Glomerular endothelial cell (primary cell): ENCODE measurements at places on chromosomes 2 and 18. TPM values are rescaled to one million over a fixed set of nuclear protein-coding genes. Genes with fewer than 3 reads are reported as not detected.

- no peak for DNase-seq
Measured at GRCh38 chr18:74949611-74950010, 259.3 kb downstream of the PTGR3 start.

The TDRD15 gene
- not detected in 2 replicates for total RNA-seq

DNA sequence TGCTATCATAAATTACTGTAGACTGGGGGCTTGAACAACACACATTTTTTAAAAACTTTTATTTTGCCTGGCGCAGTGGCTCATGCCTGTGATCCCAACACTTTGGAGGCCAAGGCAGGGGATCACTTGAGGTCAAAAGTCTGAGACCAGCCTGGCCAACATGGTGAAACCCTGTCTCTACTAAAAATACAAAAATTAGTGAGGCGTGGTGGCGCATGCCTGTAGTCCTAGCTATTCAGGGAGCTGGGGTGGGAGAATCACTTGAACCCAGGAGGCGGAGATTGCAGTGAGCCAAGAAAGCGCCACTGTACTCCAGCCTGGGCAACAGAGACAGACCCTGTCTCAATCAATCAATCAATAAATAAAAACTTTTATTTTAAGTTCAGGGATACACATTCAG is 9.1 kb downstream of the KCNK3 start:
- no peak for DNase-seq

DNA sequence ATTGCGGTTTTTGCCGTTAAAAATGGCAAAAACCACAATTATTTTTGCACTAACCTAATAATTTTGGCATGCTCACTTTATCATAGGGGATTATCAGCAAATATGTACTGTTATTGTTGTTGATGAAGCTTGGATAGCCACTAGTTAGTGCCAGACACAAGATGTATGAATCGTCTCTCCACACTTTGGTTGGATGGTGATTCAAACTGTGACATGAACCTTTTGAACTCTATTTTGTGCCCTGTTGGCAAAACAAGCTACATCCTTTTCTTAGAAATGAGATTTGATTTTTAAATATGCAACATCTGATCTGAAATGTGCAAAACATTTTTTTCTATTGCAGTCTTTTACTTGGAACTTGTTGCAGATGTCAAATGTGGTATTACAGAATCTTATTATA is 48.8 kb upstream of the DTNB start:
- DNase-seq = no peak

The FN1 gene
- total RNA-seq = 4,949 and 8,511 TPM in 2 replicates

GRCh38 chr2:238495422-238495821 is 68.7 kb downstream of the ASB1 start:
- DNase-seq = no peak

GRCh38 chr18:48035556-48035860 is 105.0 kb upstream of the SMAD2 start:
- no peak for DNase-seq

- DNase-seq = no peak
Measured at GRCh38 chr2:98014379-98014778, 18.6 kb upstream of the TMEM131 start.

DNA sequence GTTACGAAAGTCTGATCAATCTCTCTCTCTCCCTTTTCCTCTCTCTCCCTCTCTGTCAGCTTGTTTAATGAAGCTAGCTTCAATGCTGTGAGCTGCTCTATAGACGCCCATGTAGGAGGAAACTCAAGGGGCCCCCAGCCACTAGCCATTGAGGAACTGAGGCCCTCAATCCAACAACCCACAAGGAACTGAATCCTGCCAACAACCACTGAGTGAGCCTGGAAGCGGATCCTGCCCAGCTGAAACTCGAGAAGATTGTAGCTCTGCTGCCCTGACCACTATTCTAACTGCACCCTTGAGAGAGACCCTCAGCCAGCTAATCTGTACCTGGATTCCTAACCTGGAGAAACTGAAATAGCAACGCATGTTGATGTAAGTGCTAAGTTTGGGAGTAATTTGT is 129.2 kb downstream of the BCL11A start:
- DNase-seq = no peak

The C2orf66 gene
- 0.39 and 1.1 TPM in 2 replicates for total RNA-seq

GRCh38 chr2:199757233-199757870 is 93.6 kb downstream of the FTCDNL1 start:
- DNase-seq = no peak

The SIX3 gene
- not detected in 2 replicates for total RNA-seq

The NEU2 gene
- total RNA-seq = not detected in 2 replicates

- DNase-seq = no peak
Measured at GRCh38 chr2:98768384-98769113, 37.6 kb upstream of the MGAT4A start.

GRCh38 chr2:239700686-239701345 is 300.0 kb upstream of the HDAC4 start:
- DNase-seq = no peak

GRCh38 chr18:63253014-63253413 is 66.6 kb downstream of the BCL2 start:
- DNase-seq = no peak

DNA sequence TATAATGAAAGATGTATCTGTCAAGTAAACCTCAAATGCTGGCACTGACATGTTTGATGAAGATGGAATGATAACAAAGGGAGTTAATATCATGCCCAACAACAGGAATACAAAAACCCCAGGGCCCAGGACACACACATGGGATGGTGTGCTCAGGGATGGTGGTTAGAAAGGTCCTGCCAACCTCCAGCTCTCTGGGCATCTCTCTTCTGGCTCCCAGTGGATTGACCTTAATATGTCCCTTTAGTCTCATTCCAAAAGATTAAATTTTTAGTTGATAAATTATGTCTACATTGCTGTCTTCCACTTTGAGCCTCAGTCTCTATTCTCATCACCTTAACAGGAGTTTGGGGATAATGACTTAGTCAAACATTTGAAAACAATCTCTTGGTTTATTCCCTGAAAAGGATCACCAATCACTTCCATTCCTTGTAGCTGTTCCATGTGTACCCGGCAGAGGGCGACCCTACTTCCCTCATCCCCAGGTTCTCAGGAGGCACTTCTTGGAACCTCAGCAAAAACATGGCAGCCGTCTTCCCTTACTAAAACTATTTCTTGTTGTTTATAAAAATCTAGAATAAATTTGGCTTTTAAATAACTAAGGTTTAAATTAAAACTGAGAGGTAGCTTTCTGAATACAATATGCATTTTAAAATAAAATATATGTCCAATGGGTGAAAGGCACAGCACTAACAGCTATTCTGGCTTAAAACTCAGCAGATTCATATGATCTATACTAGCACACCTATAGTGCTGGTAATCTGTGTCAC is 29.6 kb downstream of the MCEE start:
- peak; percentile 23 for DNase-seq

DNA sequence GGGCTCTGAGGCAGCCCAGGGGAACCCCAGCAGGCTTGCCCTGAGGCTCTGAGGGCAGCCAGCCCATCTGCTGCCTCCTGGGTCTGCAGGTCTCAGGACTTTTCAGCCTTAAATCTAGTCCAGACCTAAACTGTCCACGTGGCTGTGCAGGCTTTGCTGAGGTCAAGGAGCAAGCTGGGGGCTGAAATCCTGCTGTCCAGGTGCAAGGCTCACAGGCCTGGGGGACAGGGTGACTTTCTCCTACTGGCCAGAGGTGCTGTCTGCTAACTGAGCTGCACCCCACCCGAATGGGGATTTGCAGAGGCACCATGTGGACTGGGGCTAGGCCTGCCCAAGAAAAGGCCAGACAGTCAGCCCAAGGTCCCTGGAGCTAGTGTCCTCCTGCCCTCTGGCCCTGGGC is 32.1 kb downstream of the SDC1 start:
- no peak for DNase-seq

- DNase-seq = no peak
Measured at GRCh38 chr2:20303966-20304365, 46.7 kb downstream of the PUM2 start.

The RASGRP3 gene
- total RNA-seq = 90.3 and 117 TPM in 2 replicates

DNA sequence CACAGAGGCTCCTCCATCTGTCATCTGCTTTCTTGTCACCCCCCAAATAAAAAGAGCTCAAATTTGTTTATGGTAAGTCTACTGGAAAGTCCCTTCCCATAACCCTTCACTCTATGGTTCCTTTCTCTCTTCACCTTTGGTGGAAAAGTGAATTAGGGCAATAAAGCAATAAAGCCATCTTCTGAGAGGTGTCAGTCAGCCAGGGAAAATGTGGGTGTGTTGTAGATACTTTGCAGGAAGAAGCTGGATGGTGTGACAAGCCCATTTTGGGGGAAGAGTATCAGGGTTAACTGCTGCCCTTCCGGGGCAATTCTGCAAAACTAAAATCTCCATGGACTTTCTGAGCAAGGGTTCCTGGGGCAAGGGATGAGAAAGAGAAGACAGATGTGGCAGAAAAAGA is 197.9 kb downstream of the SH3BP4 start:
- no peak for DNase-seq

The REG3G gene
- total RNA-seq = not detected in 2 replicates

The NRP2 gene
- 498 and 533 TPM in 2 replicates for total RNA-seq

DNA sequence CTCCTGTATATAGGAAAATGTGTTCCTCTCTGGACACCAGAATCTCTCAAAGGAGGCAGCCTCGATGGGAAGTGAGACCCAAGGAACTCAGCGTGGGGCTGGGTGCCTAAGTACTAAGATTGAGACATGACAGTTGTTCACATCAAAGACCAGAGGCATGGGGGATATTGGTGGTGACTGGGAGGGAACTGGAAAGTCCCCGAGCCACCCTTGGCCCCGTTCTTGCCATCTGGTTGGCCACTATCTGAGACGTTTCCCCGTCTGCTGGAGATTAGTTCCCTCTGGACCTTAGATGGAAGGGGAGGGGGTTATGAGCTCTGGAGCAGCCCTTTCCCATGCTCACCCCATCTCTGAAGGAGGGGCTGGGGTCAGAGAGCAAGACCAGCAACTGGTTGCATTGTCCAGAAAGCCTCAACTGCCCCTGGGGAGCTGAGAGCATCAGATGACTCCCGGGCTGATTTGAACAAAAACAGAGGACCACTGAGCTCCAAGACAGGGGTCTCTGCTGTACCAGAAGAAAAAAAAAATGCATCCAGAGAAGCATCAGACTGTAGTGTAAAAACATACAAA is 11.8 kb downstream of the FBLN7 start:
- no peak for DNase-seq

The PRKAG3 gene
- not detected in 2 replicates for total RNA-seq

DNA sequence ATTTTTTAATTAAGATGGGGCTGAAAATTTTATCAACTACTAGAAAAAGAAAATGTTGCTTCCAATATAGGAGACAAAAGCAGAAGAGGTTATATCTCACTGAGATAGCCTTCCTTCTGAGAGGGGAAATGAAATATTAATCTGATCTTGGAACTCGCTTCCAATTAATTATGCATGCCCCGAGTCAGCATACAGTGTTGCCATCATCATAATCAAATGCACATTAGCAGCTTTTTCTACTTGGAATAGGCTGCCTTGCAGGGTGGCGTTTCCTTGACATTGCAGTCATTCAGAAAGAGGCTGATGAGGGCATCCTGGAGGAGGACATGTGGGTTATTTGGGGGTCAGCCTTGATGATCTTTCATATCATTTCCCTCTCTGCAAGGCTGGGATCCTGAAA is 18.4 kb upstream of the RPL37A start:
- no peak for DNase-seq

GRCh38 chr2:237306083-237306786 is 107.7 kb downstream of the COL6A3 start:
- DNase-seq = no peak

DNA sequence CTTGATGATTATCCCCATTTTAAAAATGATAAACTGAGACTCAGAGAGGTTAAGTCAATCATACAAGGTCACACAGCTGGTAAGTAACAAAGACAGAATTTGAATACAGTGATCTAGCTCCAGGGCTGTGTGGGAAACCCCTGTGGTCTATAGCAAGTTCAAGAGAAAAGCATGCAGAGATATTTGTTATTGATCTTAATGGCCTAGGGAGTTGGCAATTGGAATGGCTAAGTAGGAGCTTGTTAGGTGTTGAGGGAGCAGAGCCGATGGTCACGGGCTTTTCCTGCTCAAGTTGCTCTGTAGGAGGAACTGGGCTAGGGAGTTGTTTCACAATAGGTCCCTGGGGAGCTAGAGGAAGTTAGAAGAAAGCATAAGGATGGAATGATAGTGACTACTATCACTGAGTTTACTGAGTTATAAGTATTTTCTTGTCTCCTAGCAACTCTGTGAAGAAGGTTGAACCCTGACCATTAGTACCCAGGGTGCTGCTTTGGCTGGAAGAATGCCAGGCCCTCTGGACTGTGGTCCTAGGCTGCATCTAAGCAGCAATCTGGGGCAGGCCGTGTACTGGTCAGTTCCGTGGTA is 30.0 kb downstream of the RNF125 start:
- no peak for DNase-seq

The CHN1 gene
- 19.3 and 25.1 TPM in 2 replicates for total RNA-seq

- no peak for DNase-seq
Measured at GRCh38 chr2:207621501-207622039, 3.6 kb downstream of the METTL21A start.

GRCh38 chr18:7946734-7947377 is 379.7 kb downstream of the PTPRM start:
- no peak for DNase-seq

- DNase-seq = no peak
Measured at GRCh38 chr2:184413221-184413620, 185.1 kb upstream of the ZNF804A start.
